ENCODE measurements at places on chromosomes 11 and 22.

DNA sequence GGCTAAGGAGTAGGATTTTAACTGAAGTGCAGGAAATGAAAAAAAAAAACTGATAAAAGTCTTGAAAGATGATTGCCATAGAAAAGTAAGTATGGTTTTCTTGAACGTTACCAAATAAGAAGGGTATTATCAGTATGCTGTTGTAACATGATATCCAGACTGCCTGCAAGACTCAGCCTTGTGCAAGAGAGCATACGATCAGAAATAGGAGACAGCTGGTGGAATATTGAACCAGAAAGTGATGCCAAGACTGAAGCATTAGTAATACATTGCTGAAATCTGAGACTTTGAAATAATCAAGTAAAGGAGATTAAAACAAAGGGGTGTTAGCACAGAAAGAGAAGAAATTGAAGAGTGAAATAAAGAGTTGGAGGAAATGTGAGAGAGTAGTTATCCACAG, 452.7 kb upstream of the CNTN5 start:
- no peak for DNase-seq

DNA sequence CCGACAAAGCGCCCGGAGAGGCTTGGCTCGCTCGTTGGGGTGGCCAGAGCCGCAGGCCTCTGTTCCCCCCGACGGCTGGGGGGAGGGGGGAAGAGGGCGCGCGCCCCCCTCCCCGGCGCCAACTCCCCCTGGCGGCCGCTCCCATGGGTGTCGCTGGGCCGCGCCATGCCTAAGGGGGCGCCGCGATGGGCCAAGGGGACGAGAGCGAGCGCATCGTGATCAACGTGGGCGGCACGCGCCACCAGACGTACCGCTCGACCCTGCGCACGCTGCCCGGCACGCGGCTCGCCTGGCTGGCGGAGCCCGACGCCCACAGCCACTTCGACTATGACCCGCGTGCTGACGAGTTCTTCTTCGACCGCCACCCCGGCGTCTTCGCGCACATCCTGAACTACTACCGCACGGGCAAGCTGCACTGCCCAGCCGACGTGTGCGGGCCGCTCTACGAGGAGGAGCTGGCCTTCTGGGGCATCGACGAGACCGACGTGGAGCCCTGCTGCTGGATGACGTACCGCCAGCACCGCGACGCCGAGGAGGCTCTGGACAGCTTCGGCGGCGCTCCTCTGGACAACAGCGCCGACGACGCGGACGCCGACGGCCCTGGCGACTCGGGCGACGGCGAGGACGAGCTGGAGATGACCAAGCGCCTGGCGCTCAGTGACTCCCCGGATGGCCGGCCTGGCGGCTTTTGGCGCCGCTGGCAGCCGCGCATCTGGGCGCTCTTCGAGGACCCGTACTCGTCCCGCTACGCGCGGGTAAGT, 1.4 kb downstream of the KCNC1 start:
- DNase-seq: no peak

DNA sequence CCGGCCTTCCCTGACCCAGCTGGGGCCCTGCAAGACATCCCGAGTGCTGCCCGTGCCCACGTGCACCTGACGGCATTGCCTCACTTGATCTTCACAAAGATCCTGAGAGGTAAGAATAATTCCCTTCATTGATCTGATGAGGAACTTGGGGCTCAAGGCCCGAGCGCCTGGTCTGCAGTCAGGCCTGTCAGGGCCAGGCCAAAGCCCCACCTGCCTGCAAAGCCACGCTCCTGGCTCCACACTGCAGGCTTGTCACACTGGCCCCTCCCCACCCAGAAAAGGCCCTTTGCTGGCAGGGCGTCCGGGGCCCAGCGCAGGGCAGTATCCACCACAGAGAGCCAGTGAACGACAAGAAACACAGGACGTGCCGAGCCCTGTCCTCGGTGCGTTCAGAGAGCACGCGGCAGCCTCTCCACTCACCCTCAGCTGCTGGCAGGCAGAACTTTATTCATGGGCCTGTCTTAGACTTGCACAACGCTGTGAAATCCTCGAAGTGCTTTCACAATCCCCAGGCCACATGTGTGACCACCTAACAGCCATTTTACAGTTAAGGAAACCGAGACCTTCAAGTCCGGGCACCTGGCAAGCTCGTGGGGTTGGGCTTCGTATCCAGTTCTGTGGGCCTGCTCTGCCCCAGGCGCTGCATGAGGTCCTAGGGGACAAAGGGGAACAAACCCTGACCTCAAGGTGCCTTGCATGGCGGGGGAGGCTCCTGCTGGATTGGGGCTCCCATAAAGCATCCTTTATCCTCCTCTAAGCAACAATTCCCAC, 14.8 kb downstream of the KIAA0930 start:
- no peak for DNase-seq

DNA sequence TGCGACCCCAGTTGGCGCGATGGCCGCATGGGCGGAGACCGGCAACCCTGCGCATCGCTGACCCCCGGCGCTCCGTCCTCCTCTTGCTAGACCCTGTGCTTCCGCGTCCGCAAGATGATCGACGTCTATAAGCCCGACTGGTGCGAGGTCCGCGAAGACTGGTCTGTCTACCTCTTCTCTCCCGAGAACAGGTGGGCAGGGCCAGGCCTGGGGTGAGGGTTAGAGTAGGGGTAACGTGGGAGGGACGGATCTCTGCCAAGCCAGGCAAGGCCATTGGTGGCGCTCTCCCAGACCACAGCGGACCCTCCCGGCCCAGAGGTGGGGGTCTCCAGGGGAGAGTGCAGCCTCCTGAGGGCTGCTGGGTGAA, 92.1 kb downstream of the CACNA1I start:
- no peak for DNase-seq

GRCh38 chr11:99601179-99601578, 580.4 kb downstream of the CNTN5 start:
- DNase-seq: no peak

DNA sequence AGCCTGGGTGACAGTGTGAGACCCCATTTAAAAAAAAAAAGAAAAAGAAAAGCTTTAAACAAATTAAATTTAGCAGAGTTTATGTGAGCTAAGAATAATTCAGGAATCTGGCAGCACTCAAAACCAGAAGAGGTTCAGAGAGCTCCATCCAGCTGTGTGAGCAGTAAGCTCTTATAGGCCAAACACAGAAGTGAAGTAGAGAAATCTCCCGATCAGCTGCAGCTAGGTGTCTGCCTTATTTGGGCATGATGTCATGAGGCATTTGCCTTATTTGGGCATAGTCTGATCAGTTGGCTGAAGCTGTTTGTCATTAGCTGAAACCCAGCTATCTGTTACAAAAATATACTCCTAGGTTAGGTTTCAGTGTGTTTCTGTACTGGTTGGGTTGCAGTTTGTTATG, 8.2 kb downstream of the MS4A15 start:
- DNase-seq: no peak
